ENCODE measurements at places on chromosomes 1 and 21.

DNA sequence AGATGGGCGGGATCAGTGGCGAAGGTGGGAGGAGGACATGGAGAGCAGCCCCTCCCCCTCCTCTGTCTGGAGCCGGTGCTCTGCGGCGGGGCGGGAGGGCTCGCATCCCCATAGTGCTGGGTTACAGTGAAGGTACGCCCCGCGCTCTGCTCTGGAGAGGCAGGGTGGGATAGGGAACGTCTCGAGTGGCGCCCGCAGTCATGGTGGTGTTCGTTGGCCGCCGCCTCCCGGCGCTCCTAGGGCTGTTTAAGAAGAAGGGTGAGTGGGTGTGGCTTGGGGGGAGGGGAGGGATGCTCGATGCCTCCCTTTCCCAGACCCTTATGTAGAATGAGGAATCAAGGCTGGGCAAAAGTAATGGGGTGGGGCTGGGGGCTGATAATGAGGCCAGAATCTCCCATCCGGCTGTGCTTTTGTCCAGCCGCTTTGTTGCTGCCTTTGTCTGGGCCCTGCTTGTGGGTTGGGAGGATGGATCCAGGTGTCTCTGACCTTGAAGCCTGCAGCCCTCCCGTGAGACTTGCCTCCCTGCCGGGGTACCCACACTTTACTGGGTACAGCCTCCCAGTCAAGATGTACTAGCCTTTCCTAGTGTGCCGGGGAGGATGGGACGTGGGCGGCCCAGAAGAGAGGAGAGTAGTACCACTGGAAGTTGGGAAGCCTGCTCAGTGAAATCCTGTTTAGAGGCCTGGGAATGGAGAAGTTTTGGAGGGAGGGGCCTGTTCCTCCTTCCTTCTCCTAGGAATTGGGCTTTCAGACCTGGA is 51.4 kb downstream of the YARS1 start:
- no peak for DNase-seq

DNA sequence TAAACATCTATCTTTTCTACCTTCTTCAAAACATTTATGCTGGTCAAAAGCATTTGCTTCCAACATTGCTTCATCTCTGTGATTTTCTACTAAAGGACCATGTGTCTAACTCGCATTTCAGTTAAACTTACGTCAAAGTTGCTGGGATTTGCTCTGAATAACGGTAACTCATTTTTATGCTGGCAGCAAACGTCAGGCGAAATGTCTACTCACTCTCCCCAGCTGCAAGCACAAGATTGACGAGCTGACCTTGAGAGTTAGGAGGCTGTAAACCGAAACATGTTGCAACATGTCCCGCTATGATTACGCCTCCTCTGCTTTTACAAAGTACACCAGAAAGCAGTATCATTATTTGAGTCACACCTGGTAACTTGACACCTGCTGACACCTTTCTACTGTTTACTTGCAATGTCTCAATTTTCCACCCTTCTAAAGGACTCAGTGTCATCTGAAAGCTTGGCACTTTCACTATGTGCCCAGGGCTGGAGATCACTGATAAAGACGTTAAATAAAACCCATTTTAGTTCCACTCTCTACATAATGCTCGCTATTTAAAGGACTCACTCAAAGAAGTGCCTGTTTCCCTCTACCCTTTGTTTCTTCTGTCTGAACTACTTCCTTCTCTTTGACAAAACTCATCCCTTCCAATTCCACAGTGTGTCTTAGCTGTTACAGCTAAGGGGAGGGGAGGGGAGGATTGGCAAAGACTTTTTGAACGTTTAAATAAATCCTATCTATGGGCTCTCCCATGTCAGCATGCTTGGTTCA is 111.9 kb downstream of the PTPN14 start:
- peak; percentile 88 for DNase-seq

DNA sequence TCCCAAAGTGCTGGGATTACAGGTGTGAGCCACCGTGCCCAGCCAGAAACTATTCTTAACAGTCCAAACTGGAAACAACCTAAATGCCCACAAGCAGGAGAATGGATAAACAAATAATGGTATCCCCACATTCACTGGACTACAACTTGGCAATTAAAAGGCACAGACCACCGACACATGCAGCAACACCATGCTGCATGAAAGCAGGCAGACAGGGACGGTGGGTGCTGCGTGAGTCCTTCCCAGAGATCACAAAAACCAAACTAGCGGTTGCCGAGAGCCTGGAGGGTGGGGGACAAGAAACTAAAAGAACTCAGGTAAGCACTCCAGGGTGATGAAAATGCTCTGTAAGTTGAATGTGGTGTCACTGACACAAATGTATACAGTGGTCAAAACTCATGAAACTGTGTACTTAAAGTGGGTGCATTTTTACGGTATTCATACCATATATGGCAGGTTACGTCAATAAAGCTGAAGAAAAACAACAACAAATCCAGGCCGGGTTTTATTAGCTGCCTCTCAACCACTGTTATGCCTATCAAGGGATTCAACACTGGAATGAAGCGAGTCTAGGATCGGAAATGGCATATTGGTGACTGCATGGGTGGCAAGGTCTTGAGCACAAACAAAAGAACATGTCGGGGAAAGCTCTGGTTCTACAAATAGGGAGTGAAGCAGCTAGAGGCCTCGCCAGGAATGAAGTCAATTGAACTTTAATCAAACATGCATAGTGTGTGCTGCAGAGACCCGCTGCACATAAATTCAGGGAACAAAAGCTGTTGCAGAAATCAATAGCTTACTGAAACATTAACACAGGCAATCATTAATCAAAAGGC is 52.4 kb downstream of the SLC45A1 start:
- DNase-seq = no peak

GRCh38 chr1:246448373-246448772 is 58.7 kb downstream of the SMYD3 start:
- no peak for DNase-seq

GRCh38 chr1:163258181-163258580 is 55.5 kb upstream of the RGS5 start:
- DNase-seq = no peak

DNA sequence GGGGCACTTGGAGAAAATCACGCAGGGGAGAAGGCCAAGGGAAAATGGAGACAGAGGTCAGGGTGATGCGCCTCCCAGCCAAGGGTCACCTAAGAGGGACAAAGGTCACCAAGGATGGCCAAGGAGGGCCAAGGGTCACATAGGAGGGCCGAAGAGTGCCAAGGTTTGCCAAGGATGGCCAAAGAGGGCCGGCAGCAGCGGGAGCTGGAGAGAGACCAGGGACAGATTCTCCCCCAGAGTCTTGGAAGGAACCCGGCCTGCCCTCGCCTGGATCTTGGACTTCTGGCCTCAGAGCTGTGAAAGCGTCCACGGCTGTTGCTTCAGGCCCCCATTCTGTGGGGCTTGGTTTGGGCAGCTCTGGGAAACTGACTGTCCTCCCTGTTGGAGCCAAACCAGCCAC is 25.6 kb upstream of the ARHGEF16 start:
- no peak for DNase-seq

All from NCI-H1436 treated with DMSO at 0.1 percent for 48 hours (cell line).